ENCODE measurements at places on chromosomes 16 and 17. TPM values are rescaled to one million over a fixed set of nuclear protein-coding genes. Genes with fewer than 3 reads are reported as not detected.

Gene PSMD11
- total RNA-seq: 56.3 TPM

Gene KRT33A
- total RNA-seq: not detected

Gene HOXB1
- not detected for total RNA-seq

Gene ADGRG1
- 1.8 TPM for total RNA-seq

Gene CHST5
- under 0.01 TPM for total RNA-seq

Gene PRSS33
- not detected for total RNA-seq

Gene NPIPB13
- total RNA-seq: not detected

Gene ODAD4
- 0.45 TPM for total RNA-seq

Gene OR3A3
- not detected for total RNA-seq

Gene NOD2
- not detected for total RNA-seq

Gene SP2
- 3.4 TPM for total RNA-seq

Data from bronchus fibroblast of lung (primary cell).